Stimulated activated CD8-positive, alpha-beta memory T cell treated with anti-CD3 and anti-CD28 coated beads, Interleukin-15, amount 100 ng/mL, for 48 hours (primary cell): ENCODE measurements at places on chromosomes 2 and 18.

- no peak for DNase-seq
Observed at GRCh38 chr2:20451761-20452499, 5.1 kb downstream of the RHOB start.

DNA sequence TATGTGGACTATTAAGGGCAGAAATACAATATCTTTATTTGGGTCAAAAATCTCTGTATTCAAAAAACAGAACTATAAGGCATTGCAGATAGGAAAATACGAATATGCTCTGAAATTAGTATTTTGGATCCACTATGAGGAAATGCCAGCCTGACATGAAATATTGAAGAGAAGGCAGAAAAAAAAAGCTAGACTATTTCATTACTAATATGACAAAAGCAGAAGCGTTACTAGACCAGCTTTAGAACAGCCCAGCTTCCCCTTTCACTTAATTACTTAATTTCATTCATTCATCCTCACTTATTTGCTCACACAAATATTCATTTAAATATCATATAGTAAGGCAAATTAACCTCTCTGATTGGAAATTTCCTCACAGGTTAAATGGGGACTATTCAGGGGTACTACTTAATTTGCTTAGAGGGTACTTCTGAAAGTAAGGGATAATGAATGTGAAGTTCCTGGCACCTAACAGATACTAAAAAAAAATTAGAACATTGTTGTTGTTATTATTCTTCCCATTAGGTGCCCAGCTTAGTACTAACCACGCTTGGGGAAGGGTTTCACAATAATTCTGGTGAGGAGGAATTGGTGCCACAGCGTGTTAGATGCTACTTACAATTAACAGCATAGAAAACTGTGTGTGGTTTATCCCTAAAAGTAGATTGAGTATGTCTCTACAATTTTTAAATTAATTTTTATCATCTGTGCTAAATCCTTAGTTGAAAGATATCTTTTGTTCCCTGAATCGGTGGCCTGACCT is 71.1 kb upstream of the CTLA4 start:
- no peak for DNase-seq

DNA sequence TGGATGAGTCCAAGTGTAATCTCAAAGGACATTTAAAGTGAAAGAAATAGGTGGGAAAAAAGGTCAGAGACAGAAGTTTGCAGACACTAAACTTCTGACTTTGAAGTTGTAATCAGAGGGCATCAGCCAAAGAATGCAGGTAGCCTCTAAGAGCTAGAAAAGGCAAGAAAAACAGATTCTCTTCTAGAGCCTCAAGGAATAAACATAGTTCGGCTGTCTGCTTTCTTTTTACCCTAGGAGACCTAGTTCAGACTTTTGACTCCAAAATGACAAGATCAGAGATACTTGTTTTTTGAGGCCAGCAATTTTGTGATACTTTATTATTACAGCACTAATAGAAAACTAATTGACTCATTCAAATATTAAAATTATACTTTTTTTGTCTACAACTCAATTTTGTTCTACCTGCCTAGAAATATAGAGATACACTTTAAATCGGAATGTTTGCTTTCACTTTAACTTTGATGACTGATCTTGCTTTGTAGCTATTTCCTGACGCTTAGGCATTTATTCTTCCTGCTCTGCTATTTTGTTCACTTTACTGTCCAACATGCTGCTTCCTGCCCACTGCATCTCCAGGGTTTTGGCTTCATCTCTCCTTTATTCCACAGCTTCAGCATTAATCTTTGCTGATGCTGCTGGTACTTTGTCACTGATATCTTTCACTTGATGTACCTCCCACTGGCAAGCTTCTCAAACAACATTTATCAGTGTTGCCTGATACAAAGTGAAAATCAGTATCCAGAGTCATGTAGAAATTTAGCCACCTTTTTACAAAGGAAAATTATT is 272.5 kb downstream of the DSEL start:
- no peak for DNase-seq

GRCh38 chr2:41446266-41446665 is 601.6 kb upstream of the PKDCC start:
- no peak for DNase-seq

- DNase-seq = peak; percentile 60
Observed at GRCh38 chr2:96156011-96156820, 11.0 kb upstream of the DUSP2 start.

GRCh38 chr18:47274961-47275360 is 23.5 kb upstream of the SKOR2 start:
- no peak for DNase-seq

- DNase-seq = peak; percentile 25
Observed at GRCh38 chr2:45935791-45936622, 284.5 kb downstream of the PRKCE start.

DNA sequence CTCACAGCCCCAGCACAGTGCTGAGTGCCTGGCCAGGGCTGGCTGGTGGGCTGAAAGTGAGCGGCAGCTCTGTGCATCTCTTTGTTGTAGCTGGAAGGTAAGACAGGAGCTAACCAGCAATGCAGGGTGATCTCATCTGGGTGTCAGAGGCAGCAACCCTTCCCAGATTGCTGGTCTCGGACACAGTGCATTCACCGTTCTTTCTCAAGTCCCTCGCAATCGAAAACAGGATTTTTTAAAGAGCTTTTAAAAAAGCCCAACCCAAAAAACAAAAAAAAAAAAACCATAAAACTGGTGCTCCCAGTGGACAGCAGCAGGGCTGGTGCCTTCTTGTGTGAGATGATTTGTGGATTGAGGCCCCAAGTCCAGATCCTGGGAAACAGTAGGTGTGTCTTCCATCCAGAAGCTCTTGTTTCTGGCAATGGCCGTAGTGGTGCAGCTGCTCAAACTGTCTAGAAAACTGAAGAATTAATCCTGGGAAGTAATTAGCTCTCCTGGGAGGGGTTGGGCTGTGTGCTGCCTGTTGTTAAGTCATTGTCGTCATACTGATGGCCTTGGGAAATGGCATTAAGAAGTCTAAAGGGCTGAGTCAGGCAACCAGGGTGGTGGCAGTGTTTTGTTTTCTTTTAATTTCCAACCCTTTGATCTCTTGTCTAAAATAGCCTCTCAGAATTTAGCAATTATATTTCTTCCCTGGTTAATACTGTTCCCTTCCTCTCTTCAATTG is 156.7 kb downstream of the KLHL29 start:
- DNase-seq = no peak

- DNase-seq = no peak
Observed at GRCh38 chr2:144582651-144583380, 62.9 kb upstream of the ZEB2 start.

DNA sequence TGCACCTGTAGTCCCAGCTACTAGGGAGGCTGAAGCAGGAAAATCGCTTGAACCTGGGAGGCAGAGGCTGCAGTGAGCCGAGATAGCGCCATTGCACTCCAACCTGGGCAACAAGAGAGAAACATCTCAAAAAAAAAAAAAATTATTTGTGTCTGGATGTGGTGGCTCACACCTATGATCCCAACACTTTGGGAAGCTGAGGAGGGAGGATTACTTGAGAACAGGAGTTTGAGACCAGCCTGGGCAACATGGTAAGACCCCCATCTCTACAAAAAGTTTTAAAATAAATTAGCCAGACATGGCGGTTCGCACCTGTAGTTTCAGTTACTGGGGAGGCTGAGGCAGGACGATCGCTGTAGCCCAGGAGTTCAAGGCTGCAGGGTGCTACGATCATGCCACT is 1.6 kb upstream of the VAMP8 start:
- no peak for DNase-seq

DNA sequence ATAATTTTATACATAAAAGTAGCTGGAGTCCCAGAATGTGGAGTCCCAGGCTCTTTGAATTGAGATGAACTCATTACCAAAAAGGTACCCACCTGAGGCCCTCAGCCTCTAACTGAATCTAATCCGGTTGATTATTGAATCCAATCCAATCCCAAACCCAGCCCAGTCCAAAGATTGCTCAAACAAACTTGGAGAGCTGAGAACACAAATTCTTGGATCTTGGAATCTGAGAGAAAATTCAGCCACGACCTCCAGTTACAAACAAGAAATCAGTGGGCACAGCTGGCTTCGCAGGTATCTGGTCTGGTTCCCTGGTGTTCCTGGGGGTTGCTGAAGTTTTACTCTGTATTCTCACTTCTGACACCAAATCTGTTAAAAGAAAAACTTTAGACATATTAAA is 28.4 kb upstream of the RHOB start:
- no peak for DNase-seq

- peak; percentile 70 for DNase-seq
Observed at GRCh38 chr2:135875491-135876065, 665 bp downstream of the MCM6 start.

DNA sequence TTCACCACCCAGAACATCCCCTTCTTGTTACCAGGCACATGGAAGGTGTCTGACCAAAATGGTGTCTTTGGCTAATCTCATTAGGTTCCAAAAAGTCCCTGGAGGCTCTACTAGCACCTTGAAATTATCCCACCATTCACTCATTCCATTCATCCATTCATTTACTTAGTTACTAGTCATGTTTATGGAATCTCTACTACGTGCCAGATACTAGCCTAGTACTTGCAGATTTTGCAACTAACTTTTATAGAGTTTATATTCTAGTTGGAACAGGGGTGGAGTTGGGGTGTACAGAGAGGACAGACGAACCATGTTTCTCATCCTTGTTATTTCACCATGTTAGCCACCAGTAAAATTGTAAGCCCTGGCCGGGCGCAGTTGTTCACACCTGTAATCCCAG is 4.0 kb upstream of the NOP58 start:
- DNase-seq = no peak

- no peak for DNase-seq
Observed at GRCh38 chr2:236575510-236575909, 5.9 kb downstream of the ACKR3 start.

DNA sequence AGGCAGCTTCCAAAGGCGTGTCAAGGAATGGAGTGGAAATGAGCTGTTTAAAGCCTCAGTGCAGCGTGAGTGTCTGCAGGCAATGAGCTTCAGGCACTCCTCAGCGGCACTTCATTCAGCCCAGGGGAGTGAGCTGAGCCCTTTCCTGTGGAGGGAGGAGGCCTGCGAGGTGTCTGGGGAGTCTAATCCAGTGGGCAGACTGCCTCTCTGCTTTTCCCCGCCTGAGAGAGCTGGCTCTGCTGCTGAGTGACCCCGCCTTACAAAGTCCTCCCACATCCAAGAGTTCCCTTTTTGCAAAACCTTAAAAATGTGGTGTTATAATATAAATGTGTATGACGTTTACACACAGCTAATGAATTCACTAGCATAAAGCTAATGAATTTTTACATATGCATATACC is 7.0 kb upstream of the LDLRAD4 start:
- DNase-seq = no peak

- DNase-seq = no peak
Observed at GRCh38 chr2:81389203-81389602, 1084.7 kb upstream of the LRRTM1 start.

DNA sequence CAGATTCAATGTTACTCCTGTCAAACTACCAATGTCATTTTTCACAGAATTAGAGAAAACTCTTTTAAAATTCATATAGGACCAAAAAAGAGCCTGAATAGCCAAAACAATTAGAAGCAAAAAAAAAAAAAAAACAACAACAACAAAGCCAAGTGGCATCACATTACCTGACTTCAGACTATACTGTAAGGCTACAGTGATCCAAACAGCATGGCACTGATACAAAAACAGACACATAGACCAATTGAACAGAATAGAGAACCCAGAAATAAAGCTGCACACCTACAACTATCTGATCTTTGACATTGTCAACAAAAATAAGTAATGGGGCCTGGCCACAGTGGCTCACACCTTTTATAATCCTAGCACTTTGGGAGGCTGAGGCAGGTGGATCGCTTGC is 53.2 kb downstream of the TAF4B start:
- no peak for DNase-seq

GRCh38 chr2:26457251-26457666 is 20.7 kb downstream of the OTOF start:
- DNase-seq = no peak

GRCh38 chr2:3565117-3565516 is 7.0 kb upstream of the RNASEH1 start:
- DNase-seq = no peak

GRCh38 chr2:64861452-64862397 is 127.5 kb upstream of the SLC1A4 start:
- no peak for DNase-seq

- no peak for DNase-seq
Observed at GRCh38 chr2:235639885-235640284, 146.0 kb downstream of the AGAP1 start.

GRCh38 chr18:33557706-33558105 is 20.3 kb upstream of the ASXL3 start:
- no peak for DNase-seq

- DNase-seq = no peak
Observed at GRCh38 chr2:195458936-195459335, 198.1 kb upstream of the SLC39A10 start.

DNA sequence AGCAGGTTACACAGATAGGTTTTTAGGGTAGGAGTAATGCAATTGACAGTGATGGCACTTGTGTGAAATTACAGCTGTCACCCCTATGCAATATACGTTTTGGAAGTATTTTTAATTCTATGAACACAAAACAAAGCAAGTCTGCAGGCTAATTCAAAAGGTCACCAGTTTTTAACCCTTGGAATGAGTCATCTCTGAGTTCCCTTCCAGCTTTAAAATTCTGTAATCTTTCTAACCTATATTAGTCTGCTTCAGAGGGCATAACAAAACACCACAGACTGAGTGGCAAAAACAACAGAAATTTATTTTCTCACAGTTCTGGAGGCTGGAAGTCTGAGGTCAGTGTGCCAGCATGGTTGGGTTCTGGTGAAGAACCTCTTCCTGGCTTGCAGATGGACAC is 596.9 kb upstream of the HNMT start:
- DNase-seq = no peak

GRCh38 chr2:78034706-78035105 is 512.5 kb upstream of the LRRTM4 start:
- no peak for DNase-seq

DNA sequence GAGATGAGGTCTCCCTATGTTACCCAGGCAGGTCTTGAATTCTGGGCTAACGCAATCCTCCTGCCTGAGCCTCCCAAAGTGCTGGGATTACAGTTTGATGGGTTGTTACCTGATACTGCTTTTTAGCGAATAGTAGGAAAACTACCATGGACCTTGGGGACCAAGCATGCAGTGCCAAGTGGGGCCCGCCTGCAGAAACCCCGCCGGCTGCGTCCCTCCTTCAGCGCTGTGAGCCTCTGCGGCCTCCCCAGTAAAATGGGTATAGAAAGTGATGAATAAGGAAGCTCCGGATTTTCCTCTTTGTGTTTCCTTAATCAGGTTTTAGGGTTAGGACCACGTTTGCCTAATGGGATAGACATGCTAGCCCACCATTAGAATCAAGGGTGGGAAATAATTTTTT is 30.4 kb downstream of the RAMP1 start:
- no peak for DNase-seq

DNA sequence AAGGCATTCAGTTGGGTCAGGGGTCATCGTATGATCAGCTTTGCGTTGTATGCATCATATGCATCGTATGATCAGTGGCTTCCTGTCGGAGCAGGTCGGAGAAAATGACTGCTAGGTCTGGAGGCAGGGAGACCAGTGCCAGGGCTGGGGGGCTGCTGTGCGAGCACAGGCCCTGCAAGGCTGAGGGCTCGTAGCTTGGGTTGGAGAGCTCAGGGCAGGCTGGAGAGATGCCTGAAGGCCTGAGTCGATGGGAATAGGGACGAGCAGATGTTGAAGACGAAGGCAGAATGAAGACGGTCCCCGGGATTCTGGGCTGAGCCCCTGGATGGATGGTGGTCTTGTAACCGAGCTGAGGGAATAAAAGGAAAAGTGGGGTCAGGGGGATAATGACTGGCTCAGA is 25.3 kb upstream of the ACKR3 start:
- DNase-seq = no peak
